ENCODE measurements at places on chromosomes 11 and 22. TPM values are rescaled to one million over a fixed set of nuclear protein-coding genes. Genes with fewer than 3 reads are reported as not detected.

- no peak for DNase-seq
- H3K27ac ChIP-seq = no peak overlapping the region
- H3K36me3 ChIP-seq = no peaks in the 10 kb centered on the region
- H3K4me3 ChIP-seq = no peak overlapping the region
These were observed 166.1 kb upstream of the MTNR1B start for GRCh38 chr11:92803391-92803790.

GRCh38 chr11:23947883-23948282, 549.0 kb upstream of the LUZP2 start:
- H3K27ac ChIP-seq = no peak overlapping the region
- no peaks in the 10 kb centered on the region for H3K4me1 ChIP-seq
- H3K27me3 ChIP-seq = no peaks in the 10 kb centered on the region
- no peak for DNase-seq
- no peak overlapping the region for H3K4me3 ChIP-seq
- no peaks in the 10 kb centered on the region for H3K36me3 ChIP-seq

DNA sequence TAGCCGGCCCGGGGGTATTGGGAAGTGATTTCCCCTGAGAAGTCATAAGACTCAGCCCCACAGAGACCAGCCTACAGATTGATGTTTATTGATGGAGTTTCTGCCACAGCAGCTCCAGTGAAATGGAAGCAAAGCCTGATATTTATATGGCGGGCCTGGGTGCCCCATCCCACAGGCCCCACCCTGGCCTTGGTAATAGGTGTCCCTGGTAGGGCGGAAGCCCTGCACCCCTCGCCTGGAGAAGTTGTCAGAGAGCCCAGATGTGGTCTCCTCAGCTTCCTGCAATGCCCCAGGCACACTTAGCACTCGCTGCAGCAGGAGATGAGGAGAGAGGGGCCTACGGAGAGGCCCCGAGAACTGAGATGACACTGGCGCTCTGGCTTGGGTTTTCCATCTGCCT, 107.4 kb downstream of the MORC2 start:
- H3K4me1 ChIP-seq = no peaks in the 10 kb centered on the region
- DNase-seq = no peak
- H3K36me3 ChIP-seq = no peaks in the 10 kb centered on the region
- H3K27ac ChIP-seq = no peak overlapping the region
- H3K4me3 ChIP-seq = no peak overlapping the region

DNA sequence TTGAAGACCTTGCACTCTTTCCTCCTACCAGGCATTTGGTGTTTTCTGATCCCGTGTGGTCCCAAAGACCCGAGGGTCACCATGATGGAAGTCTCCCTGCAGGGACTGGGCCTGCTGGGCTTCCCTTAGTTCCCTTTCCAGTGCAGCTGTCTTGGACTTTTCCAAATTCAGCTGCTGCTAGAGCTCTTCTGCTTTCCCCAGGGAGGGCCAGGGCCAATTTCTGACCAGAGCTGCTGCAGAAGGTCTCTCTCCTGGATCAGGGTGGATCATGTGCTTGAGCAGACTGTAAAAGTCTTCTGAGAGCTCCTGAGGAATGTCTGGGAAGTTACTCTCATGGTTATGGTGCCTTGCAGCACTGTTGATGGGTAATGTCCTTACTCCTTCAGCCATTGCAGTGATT, 23.2 kb downstream of the LDLRAD3 start:
- DNase-seq = no peak
- H3K36me3 ChIP-seq = no peaks in the 10 kb centered on the region
- no peak overlapping the region for H3K27ac ChIP-seq
- H3K4me3 ChIP-seq = no peak overlapping the region

- no peak overlapping the region for H3K27ac ChIP-seq
- DNase-seq = no peak
- H3K4me3 ChIP-seq = no peak overlapping the region
- H3K27me3 ChIP-seq = no peaks in the 10 kb centered on the region
- no peaks in the 10 kb centered on the region for H3K4me1 ChIP-seq
- H3K36me3 ChIP-seq = no peaks in the 10 kb centered on the region
These were observed 86.8 kb upstream of the TEAD1 start for GRCh38 chr11:12587333-12587991.

GRCh38 chr22:25816522-25817059, 74.6 kb downstream of the MYO18B start:
- DNase-seq = no peak
- H3K36me3 ChIP-seq = no peaks in the 10 kb centered on the region
- H3K4me3 ChIP-seq = no peak overlapping the region
- H3K4me1 ChIP-seq = no peaks in the 10 kb centered on the region
- H3K27me3 ChIP-seq = no peaks in the 10 kb centered on the region

- H3K27me3 ChIP-seq = no peaks in the 10 kb centered on the region
- H3K27ac ChIP-seq = no peak overlapping the region
- no peak overlapping the region for H3K4me3 ChIP-seq
- H3K36me3 ChIP-seq = no peaks in the 10 kb centered on the region
- H3K4me1 ChIP-seq = no peaks in the 10 kb centered on the region
These were observed 30.6 kb downstream of the LMO1 start for GRCh38 chr11:8232849-8233606.

DNA sequence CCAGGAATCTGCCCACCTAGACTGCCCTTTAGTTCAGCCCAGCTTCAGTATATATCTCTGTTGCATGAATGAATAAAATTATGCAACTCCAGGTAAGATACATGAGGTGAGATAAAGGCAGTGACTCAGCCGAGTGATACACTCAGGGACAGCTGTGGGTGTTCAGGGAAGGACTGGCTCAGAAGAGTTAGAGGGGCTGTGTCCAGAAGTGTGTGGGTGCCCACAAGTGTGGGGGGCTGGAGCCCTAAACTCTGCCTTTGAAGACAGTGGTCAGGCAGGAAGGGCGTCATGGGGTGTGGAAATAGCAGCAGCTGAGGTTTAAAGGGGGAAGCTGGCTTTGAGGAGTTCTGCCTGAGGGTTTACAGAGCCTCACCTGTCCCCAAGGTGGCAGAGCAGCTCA, 8.3 kb downstream of the FTH1 start:
- no peaks in the 10 kb centered on the region for H3K27me3 ChIP-seq
- no peak overlapping the region for H3K27ac ChIP-seq
- H3K4me1 ChIP-seq = peaks cover 6% of the 10 kb centered on the region
- no peaks in the 10 kb centered on the region for H3K36me3 ChIP-seq
- no peak for DNase-seq
- H3K4me3 ChIP-seq = no peak overlapping the region

GRCh38 chr11:32893343-32894148, 935 bp downstream of the QSER1 start:
- H3K4me1 ChIP-seq = no peaks in the 10 kb centered on the region
- peak overlapping the region; percentile 70 for H3K4me3 ChIP-seq
- no peaks in the 10 kb centered on the region for H3K36me3 ChIP-seq
- peak overlapping the region; percentile 80 for H3K27ac ChIP-seq

DNA sequence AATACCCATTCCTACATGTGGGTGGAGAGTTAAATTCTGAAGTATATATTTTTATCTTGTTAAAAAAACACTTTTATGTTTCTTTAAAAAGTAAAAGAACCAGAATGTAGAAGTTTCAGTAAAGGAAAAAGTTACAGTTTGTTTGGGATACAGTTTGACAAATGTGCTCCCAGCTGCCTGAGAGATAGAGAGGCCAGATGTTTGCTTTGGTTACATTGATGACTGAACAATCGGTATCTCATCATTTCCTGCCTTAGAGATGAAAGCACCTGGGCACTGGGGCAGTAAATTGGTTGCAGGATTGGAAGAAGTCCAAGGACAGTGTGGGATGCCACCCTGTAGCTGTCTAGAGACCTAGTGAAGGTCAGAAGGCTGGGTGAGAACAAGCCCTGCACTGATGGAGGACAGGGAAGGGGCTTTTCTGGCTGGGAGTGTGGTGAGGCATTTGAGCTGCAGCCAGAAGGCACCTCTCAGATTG, 16.6 kb downstream of the MED15 start:
- no peak overlapping the region for H3K4me3 ChIP-seq
- H3K36me3 ChIP-seq = no peaks in the 10 kb centered on the region
- no peaks in the 10 kb centered on the region for H3K27me3 ChIP-seq

DNA sequence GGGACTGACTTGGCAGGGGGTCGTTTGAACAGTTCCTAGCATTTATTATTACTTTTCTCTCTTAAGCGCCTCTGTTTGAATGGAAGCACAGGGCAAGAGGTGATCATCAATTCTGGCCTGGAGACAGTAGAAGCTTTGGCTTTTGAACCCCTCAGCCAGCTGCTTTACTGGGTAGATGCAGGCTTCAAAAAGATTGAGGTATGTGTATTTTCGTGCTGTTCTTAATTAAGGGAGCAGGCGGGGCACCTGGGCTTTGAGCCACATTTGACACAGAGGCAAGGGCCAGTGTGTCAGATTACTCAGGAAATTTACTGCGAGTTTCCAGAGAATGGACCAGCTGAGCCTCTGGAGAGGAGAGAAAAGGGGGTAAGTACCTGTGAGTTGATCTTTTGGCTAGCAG, 102.4 kb upstream of the SORL1-AS1 start:
- DNase-seq = no peak
- peaks cover 5% of the 10 kb centered on the region for H3K36me3 ChIP-seq
- H3K27ac ChIP-seq = no peak overlapping the region
- H3K4me3 ChIP-seq = no peak overlapping the region
- no peaks in the 10 kb centered on the region for H3K27me3 ChIP-seq

DNA sequence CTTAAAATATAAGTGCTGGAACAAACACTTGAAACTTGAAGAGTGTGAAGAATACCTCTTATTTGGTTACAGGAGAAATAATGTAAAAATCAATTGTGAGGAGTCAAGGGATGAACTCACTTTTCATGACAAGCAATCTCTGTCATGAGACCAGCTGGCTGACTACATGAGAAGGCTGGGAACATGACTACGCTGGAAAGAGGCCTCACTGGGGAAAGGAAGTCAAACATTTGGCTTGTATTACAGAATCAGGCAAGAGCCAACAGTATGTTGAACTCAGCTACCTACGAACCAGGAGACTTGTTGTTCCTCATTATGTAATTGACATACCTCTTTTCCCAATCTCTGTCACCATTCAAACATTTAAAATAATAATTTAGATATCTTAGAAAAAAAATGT, 14.4 kb downstream of the DCDC1 start:
- H3K27me3 ChIP-seq = no peaks in the 10 kb centered on the region
- H3K27ac ChIP-seq = no peak overlapping the region
- H3K36me3 ChIP-seq = no peaks in the 10 kb centered on the region

- no peaks in the 10 kb centered on the region for H3K27me3 ChIP-seq
- H3K4me3 ChIP-seq = no peak overlapping the region
- H3K27ac ChIP-seq = no peak overlapping the region
- no peaks in the 10 kb centered on the region for H3K36me3 ChIP-seq
- DNase-seq = no peak
These were observed 118.2 kb downstream of the ABTB2 start for GRCh38 chr11:34239465-34240149.

- no peak overlapping the region for H3K4me3 ChIP-seq
- H3K4me1 ChIP-seq = no peaks in the 10 kb centered on the region
These were observed 14.5 kb upstream of the MB start for GRCh38 chr22:35631597-35631996.

DNA sequence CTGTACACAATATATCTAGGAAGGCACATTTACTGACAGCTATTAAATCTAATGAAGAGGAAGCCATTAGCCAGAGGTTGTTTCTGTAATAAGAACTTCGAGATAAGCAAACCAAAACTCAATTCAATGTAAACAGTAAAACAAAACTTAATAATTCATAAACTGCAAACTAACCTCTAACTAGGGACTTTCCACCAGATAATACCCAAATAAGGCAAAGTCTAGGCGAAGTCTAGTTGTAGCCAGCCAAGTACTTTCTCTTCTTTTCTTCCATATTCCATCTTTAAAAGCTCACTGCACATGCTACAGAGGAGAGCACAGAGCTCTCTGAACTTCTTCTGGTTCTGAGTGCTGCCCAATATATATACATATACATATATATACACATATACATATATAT, 229.9 kb upstream of the ANO5 start:
- no peak for DNase-seq
- no peak overlapping the region for H3K4me3 ChIP-seq
- H3K36me3 ChIP-seq = no peaks in the 10 kb centered on the region
- no peak overlapping the region for H3K27ac ChIP-seq
- no peaks in the 10 kb centered on the region for H3K4me1 ChIP-seq
- no peaks in the 10 kb centered on the region for H3K27me3 ChIP-seq

- no peak overlapping the region for H3K4me3 ChIP-seq
- no peak overlapping the region for H3K27ac ChIP-seq
- no peaks in the 10 kb centered on the region for H3K27me3 ChIP-seq
- peaks cover 4% of the 10 kb centered on the region for H3K36me3 ChIP-seq
These were observed 33.0 kb downstream of the PPP6R2 start for GRCh38 chr22:50376085-50376651.

- no peak overlapping the region for H3K27ac ChIP-seq
- no peaks in the 10 kb centered on the region for H3K4me1 ChIP-seq
- H3K27me3 ChIP-seq = peaks cover 20% of the 10 kb centered on the region
- no peaks in the 10 kb centered on the region for H3K36me3 ChIP-seq
These were observed 1.7 kb downstream of the TTLL8 start for GRCh38 chr22:50056214-50056972.

DNA sequence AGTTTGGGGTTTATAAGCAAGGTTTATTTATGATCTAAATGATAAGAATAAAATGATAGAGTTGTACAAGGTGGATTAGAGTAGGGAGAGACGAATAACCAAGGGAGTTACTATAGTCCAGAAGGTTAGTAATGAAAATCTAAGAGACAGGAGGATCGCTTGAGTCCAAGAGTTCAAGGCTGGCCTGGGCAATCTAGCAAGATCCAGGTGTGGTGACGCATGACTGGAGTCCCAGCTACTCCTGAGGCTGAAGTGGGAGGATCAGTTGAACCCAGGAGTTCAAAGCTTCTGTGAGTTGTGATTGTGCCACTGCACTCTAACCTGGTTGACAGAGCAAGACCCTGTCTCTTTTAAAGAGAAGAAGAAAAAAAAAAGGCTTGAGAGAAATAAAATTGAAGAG, 12.3 kb downstream of the HMGXB4 start:
- no peak overlapping the region for H3K27ac ChIP-seq
- peaks cover 7% of the 10 kb centered on the region for H3K36me3 ChIP-seq
- H3K27me3 ChIP-seq = no peaks in the 10 kb centered on the region
- no peaks in the 10 kb centered on the region for H3K4me1 ChIP-seq

DNA sequence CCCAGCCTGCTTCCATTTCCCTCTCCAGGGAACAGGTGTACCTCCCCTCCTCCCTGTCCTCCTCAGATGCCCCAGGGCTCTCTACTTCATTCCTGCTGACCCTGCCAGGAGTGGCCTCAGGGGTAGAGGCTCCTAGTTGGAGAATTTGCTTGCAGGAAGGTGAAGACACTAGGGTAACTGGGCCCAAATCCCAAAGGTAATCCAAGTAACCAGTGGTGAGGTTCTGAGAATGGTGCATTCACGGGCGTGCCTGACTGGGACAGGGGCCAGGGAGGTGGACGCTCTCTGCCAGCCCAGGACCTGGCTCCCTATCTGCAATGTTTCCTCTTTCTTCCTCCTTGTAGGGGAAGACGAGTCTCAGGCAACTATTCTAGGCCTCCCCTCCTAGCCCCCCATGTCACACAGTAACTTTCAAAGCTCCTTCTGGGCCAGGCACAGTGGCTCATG, 2.9 kb downstream of the SLC35C1 start:
- H3K27me3 ChIP-seq = no peaks in the 10 kb centered on the region
- no peak overlapping the region for H3K4me3 ChIP-seq
- DNase-seq = no peak
- H3K36me3 ChIP-seq = no peaks in the 10 kb centered on the region

GRCh38 chr22:19634226-19634975, 79.9 kb upstream of the SEPTIN5 start:
- H3K4me3 ChIP-seq = no peak overlapping the region
- no peaks in the 10 kb centered on the region for H3K36me3 ChIP-seq
- DNase-seq = no peak
- no peaks in the 10 kb centered on the region for H3K27me3 ChIP-seq

The AIFM3 gene
- 76.9 TPM for total RNA-seq

The KCNK4 gene
- not detected for total RNA-seq

The ENTHD1 gene
- not detected for total RNA-seq

The CALCA gene
- total RNA-seq = 0.29 TPM

The ASRGL1 gene
- 32.5 TPM for total RNA-seq

The C11orf97 gene
- not detected for total RNA-seq

The P4HA3 gene
- total RNA-seq = 0.12 TPM

The BDNF gene
- 0.40 TPM for total RNA-seq

The TMEM9B gene
- total RNA-seq = 55.3 TPM

All from colonic mucosa (tissue), 4 donors.